CD4-positive, alpha-beta T cell treated with Interleukin-4 for 4 hours (primary cell): ENCODE measurements at places on chromosomes 6 and 20.

DNA sequence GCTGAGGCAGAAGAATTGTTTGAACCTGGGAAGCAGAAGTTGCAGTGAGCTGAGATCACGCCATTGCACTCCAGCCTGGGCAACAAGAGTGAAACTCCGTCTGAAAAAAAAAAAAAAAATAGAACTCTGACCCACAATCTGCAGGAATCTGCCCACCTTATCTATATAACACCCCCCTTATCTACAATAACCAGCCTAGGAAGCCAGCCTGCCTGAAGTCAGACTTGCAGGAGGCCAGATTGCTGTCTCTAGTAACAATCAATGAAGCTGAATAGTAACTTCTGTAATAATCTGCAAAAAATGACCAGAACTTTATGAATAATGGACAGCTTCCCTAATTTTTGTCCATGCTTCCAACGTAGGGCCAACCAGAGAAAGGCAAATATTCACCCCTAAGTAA is 352.5 kb downstream of the CD83 start:
- DNase-seq, result no peak

DNA sequence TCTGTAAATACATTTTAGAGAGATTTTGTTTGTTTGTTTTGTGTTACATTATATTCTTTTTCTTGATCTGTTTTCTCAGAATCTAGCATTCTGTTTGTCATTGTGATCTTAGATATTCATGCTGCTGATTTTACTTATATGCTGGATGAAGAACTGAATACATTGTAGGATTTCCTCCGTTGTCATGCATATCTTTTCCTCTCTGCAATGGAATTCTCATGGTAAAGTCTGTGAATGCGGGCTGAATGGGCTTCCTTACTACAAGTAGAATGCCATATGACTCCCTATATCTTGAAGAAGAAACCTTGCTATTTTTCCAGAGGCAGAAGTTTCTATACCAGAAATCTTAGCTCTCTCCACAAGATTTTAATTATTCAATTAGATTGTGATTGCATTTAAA is 2.4 kb upstream of the DEFB114 start:
- DNase-seq, result no peak

GRCh38 chr6:157967486-157967885 is 14.2 kb upstream of the SYNJ2 start:
- no peak for DNase-seq

GRCh38 chr6:68743099-68743498 is 108.0 kb downstream of the ADGRB3 start:
- DNase-seq, result no peak

GRCh38 chr20:61056116-61056515 is 195.9 kb upstream of the CDH4 start:
- DNase-seq, result no peak

GRCh38 chr6:42520786-42521607 is 42.8 kb upstream of the UBR2 start:
- no peak for DNase-seq

GRCh38 chr20:35527122-35527769 is 2.2 kb downstream of the C20orf173 start:
- no peak for DNase-seq

DNA sequence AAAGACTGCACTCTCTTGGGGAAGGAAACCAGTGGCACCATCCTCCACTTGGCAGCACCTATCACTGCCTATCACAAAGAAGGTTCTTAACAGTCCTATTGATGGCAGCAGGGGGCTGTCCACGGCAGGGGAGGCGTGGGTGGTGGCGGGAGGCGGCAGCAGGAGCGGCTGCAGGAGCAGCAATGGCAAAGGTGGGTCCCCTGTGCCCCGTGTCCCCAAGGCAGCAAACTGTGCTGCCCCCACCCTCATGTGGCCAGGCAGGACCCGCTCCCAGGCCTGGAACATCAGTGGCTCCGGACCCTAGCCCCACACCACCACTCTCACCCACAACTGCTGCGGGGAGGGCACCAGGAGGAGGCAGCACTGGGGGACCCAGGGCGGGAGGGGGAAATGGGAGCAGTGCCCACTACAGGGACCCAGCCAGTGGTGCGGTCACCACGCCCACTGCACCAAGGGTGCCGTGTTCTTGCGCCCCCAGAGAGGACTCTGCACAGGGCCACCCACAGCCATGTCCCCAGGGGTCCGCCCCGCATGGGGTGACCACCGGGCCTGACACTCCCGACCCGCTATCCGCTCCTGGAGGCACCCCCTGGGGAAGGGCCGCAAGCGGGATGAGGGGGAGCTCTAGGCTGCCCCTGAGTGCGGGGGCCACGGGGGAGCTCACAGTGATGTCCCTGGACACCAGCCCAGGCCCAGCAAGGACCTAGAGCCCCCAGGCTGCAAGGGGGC is 54.6 kb downstream of the GMDS start:
- no peak for DNase-seq

DNA sequence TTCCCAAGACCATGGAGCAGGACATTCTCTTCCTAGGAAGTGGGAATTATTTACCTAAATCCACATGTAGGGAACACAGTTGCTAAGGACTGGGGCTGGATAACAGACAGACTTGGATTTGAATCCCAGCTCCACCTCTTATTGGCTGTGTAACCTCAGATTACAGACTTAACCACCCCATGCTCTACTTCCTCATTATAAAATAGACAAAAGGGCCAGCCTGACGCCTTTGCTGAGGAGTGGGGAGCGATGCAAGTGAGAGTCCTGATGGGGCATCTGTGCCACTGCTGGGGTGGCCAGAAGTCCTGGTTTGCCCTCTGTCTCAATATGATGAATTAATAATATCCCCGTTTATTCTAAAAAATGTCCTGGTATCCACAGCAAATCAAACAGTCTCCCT is 46.8 kb downstream of the SPATA2 start:
- no peak for DNase-seq

DNA sequence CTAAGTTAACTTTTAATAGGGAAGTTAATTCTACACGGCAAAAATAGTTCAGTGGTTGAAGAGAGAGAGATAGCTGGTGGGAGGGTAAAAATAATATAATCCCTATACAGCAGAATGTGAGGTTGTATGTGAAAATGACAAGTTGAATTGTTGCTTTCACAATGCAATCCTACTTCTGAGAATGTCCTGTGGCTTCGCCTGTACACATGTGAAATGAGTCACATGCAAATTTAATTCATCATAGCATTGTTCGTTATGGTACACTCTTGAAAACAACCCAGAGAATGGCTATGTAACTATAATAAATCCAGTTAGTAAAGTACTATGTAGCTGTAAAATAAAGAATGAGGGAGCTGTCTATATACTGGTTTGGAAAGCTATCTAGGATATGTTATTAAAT is 46.0 kb upstream of the HINT3 start:
- DNase-seq, result no peak

DNA sequence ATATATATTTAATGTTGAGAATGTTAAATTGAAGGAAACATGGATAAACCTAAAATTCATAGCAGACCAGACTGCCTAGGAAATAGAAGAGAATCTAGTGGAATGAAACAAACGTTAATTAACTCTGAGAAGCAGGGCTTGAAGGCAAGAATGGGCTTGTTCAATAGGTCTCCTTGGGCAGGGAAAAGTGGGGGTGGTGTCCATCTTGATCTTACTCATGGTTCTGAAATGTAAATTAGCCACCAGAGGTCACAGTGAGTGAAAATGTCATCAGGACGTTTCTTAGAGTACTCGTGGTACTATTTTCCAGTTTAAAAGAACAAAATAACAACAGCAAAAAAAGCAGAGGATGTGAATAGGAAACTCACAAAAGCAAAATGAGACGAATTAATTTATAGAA is 66.8 kb upstream of the BTBD3 start:
- DNase-seq, result no peak

DNA sequence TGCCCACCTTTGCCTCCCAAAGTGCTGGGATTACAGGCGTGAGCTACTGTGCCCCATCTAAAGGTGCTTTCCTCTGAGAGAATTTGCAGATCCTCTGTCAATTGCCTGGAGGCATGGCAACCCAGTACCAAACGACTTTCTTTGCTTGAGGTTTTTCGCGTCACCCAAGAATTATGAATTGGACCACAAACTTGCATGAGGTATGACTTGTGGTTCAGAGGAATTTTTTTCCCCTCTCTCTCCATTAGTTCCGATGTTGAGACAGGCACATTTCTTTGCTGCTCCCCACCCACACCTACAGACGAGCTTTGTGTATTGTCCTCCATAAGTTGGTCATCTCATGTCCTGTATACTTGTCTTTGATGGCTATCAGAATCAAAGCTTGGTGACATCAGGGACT is 11.8 kb upstream of the SCAF8 start:
- DNase-seq, result no peak

DNA sequence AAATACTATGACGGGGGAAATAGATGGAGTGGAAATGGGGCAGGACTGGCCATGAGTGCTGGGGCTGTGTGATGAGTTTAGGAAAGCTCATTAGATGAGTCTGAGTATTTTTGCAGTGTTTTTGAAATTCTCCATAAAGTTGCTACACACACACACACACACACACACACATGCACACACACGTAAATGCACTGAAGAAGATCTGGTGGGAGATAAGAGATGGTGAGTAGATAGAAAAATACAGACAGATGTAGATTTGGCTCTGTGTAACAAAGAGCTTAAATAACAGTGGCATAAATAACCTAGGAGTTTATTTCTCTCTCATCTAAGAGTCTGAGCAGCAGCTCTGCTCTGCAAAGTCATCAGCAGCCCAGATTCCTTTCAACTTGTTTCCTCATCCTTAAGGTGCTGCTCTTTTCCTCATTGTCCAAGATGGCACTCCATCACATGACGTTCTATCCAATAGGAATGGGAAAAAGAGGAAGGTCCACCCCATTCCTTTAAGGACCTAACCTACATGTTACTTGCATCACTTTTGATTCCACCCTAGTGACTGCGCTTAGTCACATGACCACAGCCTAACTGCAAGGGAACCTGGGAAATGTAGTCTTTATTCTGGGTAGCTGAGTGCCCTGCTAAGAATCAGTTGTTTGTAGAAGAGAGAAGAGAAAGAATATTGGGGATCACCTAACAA is 76.4 kb downstream of the EYA2 start:
- DNase-seq, result no peak

GRCh38 chr20:30919514-30920188 is 337.8 kb upstream of the DEFB115 start:
- DNase-seq, result no peak

DNA sequence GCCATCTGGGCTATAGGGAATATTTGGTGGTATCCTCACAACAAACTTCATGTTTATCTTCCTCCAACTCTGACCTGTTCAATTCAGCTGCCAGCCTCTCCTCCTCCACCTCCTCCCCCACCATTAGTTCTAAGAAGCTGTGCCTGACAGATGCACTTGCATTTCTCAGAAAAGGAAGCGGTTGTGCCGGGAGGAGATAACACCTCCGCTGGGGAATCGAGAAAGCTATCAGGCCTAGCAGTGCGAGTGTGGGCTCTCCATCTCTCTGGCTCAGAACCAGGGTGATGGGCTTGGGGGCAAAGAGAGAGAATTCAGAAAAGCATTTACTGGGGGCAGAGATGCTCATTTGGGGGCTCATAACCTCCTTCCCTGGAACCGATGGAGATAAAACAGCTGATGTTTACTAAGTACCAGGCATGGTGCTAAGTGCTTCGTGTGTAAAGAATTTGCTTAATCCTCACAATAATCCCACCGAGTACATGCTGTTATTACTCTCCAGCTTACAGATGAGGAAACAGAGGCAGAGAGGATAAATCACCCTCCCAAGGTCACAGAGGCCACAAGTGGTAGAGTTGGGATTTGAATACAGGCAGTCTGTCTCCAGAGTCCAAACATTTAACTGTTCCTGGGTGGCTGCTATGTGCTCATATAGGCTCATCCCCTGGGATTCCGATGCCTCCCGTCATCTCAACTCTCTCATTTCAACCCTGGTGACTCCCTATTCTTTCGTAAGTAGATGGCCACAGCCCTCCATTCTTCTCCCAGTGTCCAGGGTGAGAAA is 38.3 kb downstream of the COX4I2 start:
- peak; percentile 78 for DNase-seq

- DNase-seq, result no peak
Observed at GRCh38 chr6:34859951-34860350, 27.9 kb downstream of the TAF11 start.

- no peak for DNase-seq
Observed at GRCh38 chr6:158039178-158039557, 57.5 kb downstream of the SYNJ2 start.

DNA sequence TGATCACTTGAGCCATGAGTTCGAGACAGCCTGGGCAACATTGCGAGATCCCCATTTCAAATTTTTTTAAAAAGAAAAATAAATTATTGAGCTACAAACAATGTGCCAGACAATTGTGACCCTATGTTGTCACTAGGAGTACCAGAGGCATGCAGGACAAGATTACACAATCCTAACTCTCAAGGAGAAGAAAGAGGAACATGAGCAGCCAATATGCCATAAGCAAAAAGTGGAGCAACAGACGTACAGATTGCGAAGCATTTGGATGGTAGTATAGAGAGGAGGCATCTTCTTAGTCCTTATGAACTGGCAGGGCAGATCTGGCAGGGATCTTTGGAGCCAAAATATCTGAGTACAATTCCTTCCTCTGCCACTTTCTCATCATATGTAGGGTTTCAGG is 156.4 kb downstream of the OR2B2 start:
- DNase-seq, result no peak

DNA sequence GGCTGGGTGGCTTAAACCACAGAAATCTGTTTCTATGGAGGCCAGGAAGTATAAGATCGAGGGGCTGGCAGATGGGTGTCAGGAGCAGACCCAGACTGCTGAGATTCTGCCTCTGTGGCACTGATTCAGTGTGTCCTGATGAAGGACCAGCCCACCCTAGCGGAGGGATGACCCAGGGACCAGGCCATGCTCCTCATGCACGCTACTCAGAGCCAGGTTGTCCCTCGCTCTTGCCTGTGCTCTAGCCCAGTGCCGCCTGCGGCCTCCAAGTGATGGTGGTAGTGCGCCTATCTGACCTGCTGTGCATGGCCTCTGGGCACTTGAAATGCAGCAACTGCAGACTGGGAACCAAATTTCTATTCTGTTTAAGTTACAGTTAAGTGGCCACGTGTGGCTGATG is 13.1 kb upstream of the APMAP start:
- DNase-seq, result no peak

DNA sequence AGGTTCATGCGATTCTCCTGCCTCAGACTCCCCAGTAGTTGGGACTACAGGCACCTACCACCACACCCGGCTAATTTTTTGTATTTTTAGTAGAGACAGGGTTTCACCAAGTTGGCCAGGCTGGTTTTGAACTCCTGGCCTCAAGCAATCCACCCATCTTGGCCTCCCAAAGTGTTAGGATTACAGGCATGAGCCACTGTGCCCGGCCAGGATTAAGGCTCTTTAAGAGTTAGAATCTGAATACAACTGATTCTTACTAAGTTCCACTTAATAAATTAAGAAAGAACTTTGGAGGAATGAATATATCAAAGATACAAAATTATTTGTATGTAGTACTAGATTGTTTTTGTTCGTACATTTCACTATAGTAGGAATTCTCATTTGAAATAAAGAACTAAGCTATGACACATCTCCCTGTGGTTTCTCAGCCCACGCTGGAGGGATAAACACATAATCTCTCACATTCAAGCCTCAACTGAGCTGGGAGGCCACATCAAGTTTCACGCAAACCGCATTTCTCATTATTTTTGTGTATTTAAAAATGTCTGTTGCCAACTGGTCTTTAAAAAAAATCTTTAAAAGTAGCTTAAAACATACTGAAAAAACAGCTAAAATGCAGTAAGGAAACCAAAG is 34.2 kb downstream of the DTNBP1 start:
- peak; percentile 55 for DNase-seq

GRCh38 chr6:124223611-124224345 is 420.1 kb downstream of the NKAIN2 start:
- DNase-seq, result no peak
